ENCODE measurements at places on chromosomes 13 and 19. TPM values are rescaled to one million over a fixed set of nuclear protein-coding genes. Genes with fewer than 3 reads are reported as not detected.

COL5A3 gene
- total RNA-seq, result 0.62 TPM

CEACAM21 gene
- total RNA-seq, result not detected

F10 gene
- total RNA-seq, result 0.57 TPM

F2RL3 gene
- not detected for total RNA-seq

C5AR2 gene
- total RNA-seq, result not detected

ZNF208 gene
- 1.1 TPM for total RNA-seq

NOTCH3 gene
- 2.4 TPM for total RNA-seq

GAPDHS gene
- total RNA-seq, result not detected

LSM14A gene
- 42.3 TPM for total RNA-seq

ZNF761 gene
- total RNA-seq, result 7.0 TPM

APOC1 gene
- total RNA-seq, result 3.8 TPM

SLC15A1 gene
- not detected for total RNA-seq

TEKTIP1 gene
- total RNA-seq, result not detected

RASAL3 gene
- total RNA-seq, result not detected

KLK12 gene
- total RNA-seq, result 0.23 TPM

IGFL3 gene
- total RNA-seq, result 0.78 TPM

HSD17B14 gene
- total RNA-seq, result 1.2 TPM

LILRB3 gene
- not detected for total RNA-seq

ZNF442 gene
- 2.9 TPM for total RNA-seq

SRRM5 gene
- not detected for total RNA-seq

SCN1B gene
- 0.70 TPM for total RNA-seq

POU2F2 gene
- total RNA-seq, result 25.6 TPM

CC2D1A gene
- total RNA-seq, result 19.5 TPM

GIPR gene
- total RNA-seq, result 1.4 TPM

ZNF780B gene
- total RNA-seq, result 2.8 TPM

LILRB5 gene
- total RNA-seq, result not detected
